Activated CD4-positive, alpha-beta T cell treated with anti-CD3 and anti-CD28 coated beads, Interleukin-2, amount 10 ng/mL, durations not matched to agents 24 days and 14 days (primary cell): ENCODE measurements at places on chromosomes 1 and 21. TPM values are rescaled to one million over a fixed set of nuclear protein-coding genes. Genes with fewer than 3 reads are reported as not detected.

ZNF593 gene
- 84.0 and 87.1 TPM in 2 replicates for total RNA-seq

KCNK1 gene
- 1.9 and 2.3 TPM in 2 replicates for total RNA-seq

MROH9 gene
- not detected in 2 replicates for total RNA-seq

KRTAP7-1 gene
- not detected in 2 replicates for total RNA-seq

OR2M3 gene
- total RNA-seq = not detected in 2 replicates

FHAD1 gene
- not detected in 2 replicates for total RNA-seq

NPPB gene
- not detected in 2 replicates for total RNA-seq

NPHP4 gene
- total RNA-seq = 20.0 and 21.0 TPM in 2 replicates

GSTM1 gene
- 92.2 and 94.2 TPM in 2 replicates for total RNA-seq

TRIM63 gene
- not detected in 2 replicates for total RNA-seq
